ENCODE measurements at places on chromosomes 12 and 14. TPM values are rescaled to one million over a fixed set of nuclear protein-coding genes. Genes with fewer than 3 reads are reported as not detected.

Gene CCDC38
- 0.24 TPM for total RNA-seq

Gene AQP2
- not detected for total RNA-seq

Gene ASPG
- 4.6 TPM for total RNA-seq

DNA sequence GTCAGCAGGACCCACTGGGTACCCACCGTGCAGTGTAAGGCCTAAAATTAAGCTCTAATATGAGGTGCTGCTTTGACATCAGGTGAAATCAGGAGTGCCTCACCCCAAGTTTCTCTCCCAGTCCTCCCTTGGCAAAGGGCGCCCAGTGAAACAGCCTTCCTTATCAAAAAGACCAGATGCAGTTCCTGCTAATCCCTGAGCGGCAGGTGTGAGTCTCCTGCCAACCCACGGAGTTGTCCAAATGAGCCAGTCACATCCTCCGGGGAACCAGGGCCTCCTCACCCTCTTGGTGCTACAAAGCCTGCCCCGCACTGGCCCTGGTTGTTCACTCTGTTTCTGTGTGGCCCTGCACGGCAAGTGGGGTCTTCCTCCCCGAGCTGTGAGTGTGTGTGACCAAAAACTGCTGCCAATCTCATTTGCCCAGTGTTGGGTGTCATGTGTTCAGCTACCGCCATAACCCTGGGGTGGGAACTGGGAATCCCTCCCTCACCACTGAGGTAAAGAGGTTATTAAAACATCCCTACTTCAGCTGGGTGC is 20.2 kb upstream of the P2RX4 start:
- H3K27ac ChIP-seq: no peak overlapping the region
- peaks cover 1% of the 10 kb centered on the region for H3K36me3 ChIP-seq
- no peak overlapping the region for H3K4me3 ChIP-seq
- H3K4me1 ChIP-seq: peaks cover 10% of the 10 kb centered on the region
- no peaks in the 10 kb centered on the region for H3K27me3 ChIP-seq
- DNase-seq: no peak

DNA sequence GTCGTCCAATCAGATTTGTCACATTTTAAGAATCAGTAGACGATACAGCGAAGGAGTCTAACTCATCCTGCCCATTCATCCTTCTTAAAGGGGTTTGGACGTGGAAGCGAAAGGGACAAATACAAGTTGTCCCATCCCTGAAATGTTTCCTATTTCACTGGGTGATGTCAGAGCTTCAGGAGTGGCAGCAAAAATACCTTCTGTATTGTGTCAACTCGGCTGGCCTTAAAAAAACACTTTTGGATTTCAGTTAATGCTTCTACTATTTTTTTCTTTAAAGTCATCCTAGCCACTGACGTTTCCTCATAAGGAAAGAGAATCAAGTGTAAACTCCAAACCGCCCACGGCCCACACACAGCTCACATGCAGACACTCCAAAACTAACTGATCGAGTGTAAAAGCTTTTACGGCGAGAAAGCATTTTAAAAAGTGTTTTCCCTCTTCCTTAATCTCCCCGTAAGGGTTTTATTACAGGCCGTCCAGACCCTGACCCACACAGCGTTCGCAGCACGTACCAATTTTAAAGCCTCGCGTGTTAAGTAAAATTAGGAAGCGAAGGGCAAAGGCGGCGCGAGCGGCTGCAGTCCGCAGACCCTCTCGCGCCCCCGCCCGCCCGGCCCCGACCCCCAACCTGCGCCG is 593 bp downstream of the CFL2 start:
- H3K4me3 ChIP-seq: peak overlapping the region; percentile 68
- peaks cover 19% of the 10 kb centered on the region for H3K36me3 ChIP-seq

GRCh38 chr14:34665785-34666435 is 36.0 kb upstream of the SNX6 start:
- H3K36me3 ChIP-seq: no peaks in the 10 kb centered on the region
- no peak overlapping the region for H3K4me3 ChIP-seq
- peak overlapping the region; percentile 11 for H3K27ac ChIP-seq
- no peak for DNase-seq
- H3K4me1 ChIP-seq: no peaks in the 10 kb centered on the region

GRCh38 chr14:66601932-66602578 is 94.1 kb downstream of the GPHN start:
- no peaks in the 10 kb centered on the region for H3K36me3 ChIP-seq
- H3K4me1 ChIP-seq: no peaks in the 10 kb centered on the region
- no peak overlapping the region for H3K27ac ChIP-seq
- no peak for DNase-seq

- DNase-seq: no peak
- no peaks in the 10 kb centered on the region for H3K36me3 ChIP-seq
- no peaks in the 10 kb centered on the region for H3K4me1 ChIP-seq
- no peaks in the 10 kb centered on the region for H3K27me3 ChIP-seq
- no peak overlapping the region for H3K4me3 ChIP-seq
Measured at GRCh38 chr12:27868139-27868538, 88.1 kb upstream of the MANSC4 start.

GRCh38 chr12:125794401-125794800 is 729.2 kb downstream of the AACS start:
- no peaks in the 10 kb centered on the region for H3K36me3 ChIP-seq
- DNase-seq: no peak
- no peak overlapping the region for H3K4me3 ChIP-seq
- H3K27me3 ChIP-seq: no peaks in the 10 kb centered on the region
- no peaks in the 10 kb centered on the region for H3K4me1 ChIP-seq

- H3K27ac ChIP-seq: no peak overlapping the region
- peak; percentile 47 for DNase-seq
- no peaks in the 10 kb centered on the region for H3K27me3 ChIP-seq
Measured at GRCh38 chr14:105363847-105364708, 34.3 kb upstream of the TEX22 start.

GRCh38 chr12:67647181-67647798 is 1.3 kb upstream of the DYRK2 start:
- no peaks in the 10 kb centered on the region for H3K36me3 ChIP-seq
- H3K27ac ChIP-seq: peak overlapping the region; percentile 84
- peaks cover 14% of the 10 kb centered on the region for H3K4me1 ChIP-seq
- no peaks in the 10 kb centered on the region for H3K27me3 ChIP-seq
- DNase-seq: peak; percentile 50

- no peak overlapping the region for H3K4me3 ChIP-seq
- no peaks in the 10 kb centered on the region for H3K36me3 ChIP-seq
- H3K4me1 ChIP-seq: no peaks in the 10 kb centered on the region
Measured at GRCh38 chr14:105854600-105855245, 328.3 kb downstream of the TMEM121 start.

GRCh38 chr12:11681207-11681606 is 31.7 kb downstream of the ETV6 start:
- no peaks in the 10 kb centered on the region for H3K27me3 ChIP-seq
- no peak for DNase-seq
- peaks cover 42% of the 10 kb centered on the region for H3K4me1 ChIP-seq
- no peak overlapping the region for H3K4me3 ChIP-seq

- H3K36me3 ChIP-seq: no peaks in the 10 kb centered on the region
- H3K27me3 ChIP-seq: peaks cover 28% of the 10 kb centered on the region
- H3K4me1 ChIP-seq: no peaks in the 10 kb centered on the region
- DNase-seq: no peak
- H3K27ac ChIP-seq: no peak overlapping the region
- H3K4me3 ChIP-seq: no peak overlapping the region
Measured at GRCh38 chr12:127450826-127451225, 816.1 kb upstream of the TMEM132C start.

GRCh38 chr14:26773906-26774593 is 176.2 kb upstream of the NOVA1 start:
- no peak for DNase-seq
- H3K4me3 ChIP-seq: no peak overlapping the region
- no peak overlapping the region for H3K27ac ChIP-seq
- no peaks in the 10 kb centered on the region for H3K27me3 ChIP-seq

DNA sequence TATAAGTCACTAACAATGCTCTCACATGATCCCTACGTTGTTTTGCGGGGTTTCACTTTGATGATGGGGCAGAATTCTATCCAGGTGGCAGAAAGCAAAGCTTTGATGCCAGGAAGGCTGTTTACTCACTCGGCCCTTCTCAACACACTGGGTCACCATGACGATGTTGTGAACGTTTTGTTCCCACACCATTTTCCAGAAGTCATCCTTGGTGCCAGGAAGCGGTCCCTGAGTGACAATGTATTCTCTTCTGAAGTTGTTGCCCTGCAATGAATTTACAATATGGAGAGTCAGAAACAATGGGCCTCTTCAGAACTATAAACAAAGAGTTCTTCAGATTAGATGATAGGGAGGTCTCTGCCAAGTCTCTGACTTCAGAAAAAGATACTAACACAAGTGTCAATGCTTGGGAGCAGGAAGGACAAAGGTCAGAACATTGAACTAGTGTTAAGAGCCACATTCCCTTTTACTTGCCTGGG is 101.3 kb downstream of the PTPRB start:
- peak overlapping the region; percentile 73 for H3K27ac ChIP-seq
- H3K4me3 ChIP-seq: no peak overlapping the region
- peaks cover 34% of the 10 kb centered on the region for H3K36me3 ChIP-seq
- H3K27me3 ChIP-seq: no peaks in the 10 kb centered on the region
- peaks cover 3% of the 10 kb centered on the region for H3K4me1 ChIP-seq

DNA sequence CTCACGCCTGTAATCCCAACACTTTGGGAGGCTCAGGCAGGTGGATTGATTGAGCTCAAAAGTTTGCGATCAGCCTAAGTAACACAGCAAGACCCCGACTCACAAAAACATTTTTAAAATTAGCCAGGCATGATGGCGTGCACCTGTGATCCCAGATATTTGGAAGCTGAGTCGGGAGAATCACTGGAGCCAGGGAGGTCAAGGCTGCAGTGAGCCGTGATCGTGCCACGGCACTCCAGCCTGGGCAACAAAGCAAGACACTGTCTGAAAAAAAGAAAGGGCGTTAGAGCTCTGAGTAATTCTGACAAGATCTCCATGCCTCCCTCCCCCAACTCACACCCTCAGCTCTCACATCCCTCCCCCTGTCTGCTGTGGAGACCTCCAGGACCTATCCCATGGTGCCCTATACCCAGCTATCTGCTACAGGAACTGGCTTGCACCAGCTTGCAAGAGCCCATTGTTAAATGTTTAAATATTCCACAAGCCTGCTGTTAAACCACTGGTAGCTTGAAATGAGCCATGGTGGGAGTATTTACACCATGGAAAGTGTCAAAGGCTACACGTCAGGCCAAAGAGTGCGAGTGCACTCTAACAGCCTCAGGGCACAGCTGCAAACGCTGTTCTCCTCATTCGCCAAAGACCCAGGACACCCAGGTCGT is 35.1 kb upstream of the PPP2R5C start:
- H3K4me1 ChIP-seq: peaks cover 23% of the 10 kb centered on the region
- no peak overlapping the region for H3K27ac ChIP-seq
- no peaks in the 10 kb centered on the region for H3K36me3 ChIP-seq
- DNase-seq: no peak
- no peak overlapping the region for H3K4me3 ChIP-seq
- no peaks in the 10 kb centered on the region for H3K27me3 ChIP-seq

DNA sequence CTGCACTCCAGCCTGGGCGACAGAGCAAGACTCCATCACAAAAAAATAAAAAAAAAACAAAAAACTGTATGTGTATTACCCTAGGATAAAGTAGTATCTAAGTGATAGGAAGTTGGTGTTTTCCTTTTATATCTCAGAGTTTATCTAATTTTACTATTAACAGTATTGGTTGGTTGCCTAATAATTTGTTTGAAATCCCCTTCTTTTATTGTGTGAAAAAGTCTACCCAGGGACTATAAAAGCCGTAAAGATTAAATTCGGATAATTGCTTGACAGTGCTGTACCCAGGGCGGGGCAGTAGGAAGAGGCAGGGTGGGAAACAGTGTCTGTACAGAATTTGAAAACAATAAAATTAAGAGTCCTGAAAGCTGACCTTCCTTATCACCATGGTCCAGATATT is 78.4 kb downstream of the RASSF8 start:
- no peaks in the 10 kb centered on the region for H3K27me3 ChIP-seq
- H3K4me3 ChIP-seq: no peak overlapping the region
- H3K4me1 ChIP-seq: peaks cover 26% of the 10 kb centered on the region
- H3K27ac ChIP-seq: no peak overlapping the region
- no peak for DNase-seq

Data from lower lobe of right lung (tissue), 2 donors.